Activated naive CD4-positive, alpha-beta T cell treated with Interleukin-2 at 50 U/mL for 16 hours (primary cell): ENCODE measurements at places on chromosomes 3 and 15.

DNA sequence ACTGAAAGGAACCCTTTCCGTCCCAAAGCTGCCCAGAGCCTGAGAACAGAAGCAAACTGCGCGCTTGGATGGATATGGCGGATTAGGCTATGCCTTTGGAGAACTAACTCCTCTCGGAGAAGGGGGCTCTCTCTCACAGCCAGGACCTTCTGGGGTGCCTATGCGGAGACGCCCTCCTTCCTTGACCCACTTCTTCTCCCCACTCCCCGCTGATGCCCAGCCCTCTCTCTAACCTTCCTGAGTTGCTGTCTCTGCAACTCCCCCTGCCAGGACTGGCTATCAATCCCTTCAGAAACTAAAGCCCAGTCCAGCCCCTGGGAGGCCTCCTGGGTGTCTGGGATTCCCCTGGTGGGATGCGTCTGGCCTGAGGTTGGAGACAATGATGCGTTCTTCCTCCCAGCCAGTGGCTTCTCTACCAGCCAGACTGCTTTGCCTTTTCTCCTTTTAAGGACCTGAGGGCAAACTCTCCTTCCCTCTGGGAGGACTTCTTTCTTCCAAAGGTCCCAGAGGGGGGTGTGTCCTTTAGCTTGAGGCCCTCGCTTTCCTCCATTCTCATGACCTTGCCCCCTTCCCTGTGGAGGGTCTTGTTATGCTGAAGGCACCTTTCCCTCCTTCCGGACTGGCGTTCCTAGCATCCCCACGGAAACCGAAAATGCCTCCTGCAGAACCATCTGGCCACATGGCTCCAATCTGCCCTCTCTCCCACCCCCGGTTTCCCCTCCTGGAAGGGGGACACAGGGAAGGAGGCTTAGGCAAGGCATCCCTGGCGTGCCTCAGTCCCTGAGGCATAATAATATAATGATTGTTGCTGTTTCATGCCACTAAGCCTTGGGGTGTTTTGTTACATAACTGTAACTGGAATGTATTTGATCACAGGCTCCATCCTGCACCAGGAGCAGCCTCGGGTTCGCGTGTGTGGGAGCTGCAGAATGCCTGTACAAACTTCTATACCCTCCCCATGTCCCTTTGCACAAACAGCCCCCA lies 63.4 kb upstream of the C15orf39 start:
- no peak for DNase-seq

GRCh38 chr3:86828751-86829150 lies 162.2 kb downstream of the VGLL3 start:
- no peak for DNase-seq

GRCh38 chr15:43552986-43553385 lies 35.6 kb downstream of the MAP1A start:
- no peak for DNase-seq

GRCh38 chr3:176683382-176683781 lies 513.9 kb downstream of the TBL1XR1 start:
- DNase-seq = no peak
